ENCODE measurements at places on chromosomes 6 and 20. TPM values are rescaled to one million over a fixed set of nuclear protein-coding genes. Genes with fewer than 3 reads are reported as not detected.

Gene MYLK4
- 1.3 TPM for total RNA-seq

Gene ADTRP
- total RNA-seq, result 2.7 TPM

Gene SMIM13
- 6.6 TPM for total RNA-seq

Gene TFAP2A
- total RNA-seq, result 16.2 TPM

Gene DZANK1
- total RNA-seq, result 6.2 TPM

Gene TP53TG5
- total RNA-seq, result not detected

Gene MYO6
- total RNA-seq, result 114 TPM

Gene TNXB
- total RNA-seq, result 88.2 TPM

Gene TBXT
- not detected for total RNA-seq

Gene SLC25A27
- total RNA-seq, result 22.6 TPM

Gene SCRT2
- total RNA-seq, result not detected

Gene MCM3
- 40.9 TPM for total RNA-seq

Gene MAP3K5
- total RNA-seq, result 32.9 TPM

Gene EFCAB8
- total RNA-seq, result 0.13 TPM

Gene KIF25
- not detected for total RNA-seq

Gene EIF2S2
- 51.2 TPM for total RNA-seq

DNA sequence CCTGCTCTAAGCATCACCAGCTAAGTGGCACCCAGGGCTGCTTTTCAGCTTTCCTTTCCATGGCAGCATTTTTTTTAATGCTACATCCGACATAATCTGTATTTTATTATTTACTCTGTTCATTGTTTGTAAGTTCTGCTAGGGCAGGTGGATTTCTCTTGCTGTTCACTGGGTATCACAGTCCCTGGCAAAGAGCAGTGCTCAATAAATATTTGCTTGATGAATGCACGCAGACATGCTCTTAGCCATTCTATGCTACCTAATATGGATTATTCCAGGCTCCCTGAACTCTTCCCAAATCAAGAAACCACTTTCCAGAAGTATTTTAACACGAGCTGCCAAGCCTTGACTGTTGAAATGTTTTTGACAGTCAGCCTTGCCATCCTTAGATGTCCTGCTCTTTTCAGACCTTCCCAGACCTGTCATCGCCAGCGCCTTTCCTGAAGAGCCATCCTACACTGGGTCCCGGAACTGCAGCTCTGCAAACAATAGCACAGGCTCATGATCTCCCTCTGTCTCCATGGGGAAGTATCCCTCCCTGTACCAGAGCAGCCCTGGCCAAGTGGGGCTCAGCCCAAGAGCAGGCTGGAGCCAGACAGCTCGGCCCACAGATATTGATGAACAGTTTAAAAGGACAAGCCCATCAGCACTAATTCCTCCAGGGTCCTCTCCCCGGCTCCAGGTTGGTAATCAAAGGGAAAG, 136.5 kb upstream of the CDH4 start:
- DNase-seq, result no peak

GRCh38 chr6:137177611-137178010, 4.2 kb upstream of the IL22RA2 start:
- DNase-seq, result no peak

DNA sequence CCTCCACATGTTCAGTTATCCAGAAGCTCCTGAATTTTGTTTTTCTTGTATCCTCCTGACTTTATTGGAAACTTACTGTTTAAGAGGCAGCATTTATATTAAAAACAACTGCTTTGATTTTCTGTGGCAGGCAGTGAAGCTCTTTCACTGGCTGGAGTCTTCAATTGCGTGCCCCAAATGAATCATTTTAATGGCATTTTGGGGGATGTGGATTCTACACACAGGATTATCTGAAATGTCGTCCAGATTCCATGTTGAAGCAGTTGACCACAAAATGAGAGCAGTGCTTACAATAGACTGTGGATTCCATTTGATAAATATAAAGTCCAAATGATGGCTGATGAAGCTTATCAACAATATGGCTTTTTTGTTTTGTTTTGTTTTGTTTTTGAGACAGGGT, 41.0 kb upstream of the HIVEP1 start:
- peak; percentile 14 for DNase-seq

DNA sequence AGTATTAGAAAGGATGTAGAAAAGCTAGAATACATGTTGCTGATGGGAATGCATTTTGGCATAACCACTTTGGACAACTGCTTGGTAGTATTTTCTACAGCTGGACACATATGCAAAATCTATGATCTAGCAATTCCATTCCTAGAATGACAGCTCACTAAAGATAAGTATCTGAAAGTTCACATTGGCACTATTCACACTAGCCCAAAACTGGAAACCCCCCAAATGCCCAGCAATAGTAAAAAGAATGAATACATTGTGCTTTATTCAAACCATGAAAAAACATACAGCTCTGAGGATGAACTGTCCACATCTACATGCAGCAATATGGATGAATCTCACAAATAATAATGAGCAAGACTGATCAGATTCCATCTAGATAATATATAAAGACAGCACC, 79.0 kb downstream of the PPP1R3G start:
- no peak for DNase-seq

DNA sequence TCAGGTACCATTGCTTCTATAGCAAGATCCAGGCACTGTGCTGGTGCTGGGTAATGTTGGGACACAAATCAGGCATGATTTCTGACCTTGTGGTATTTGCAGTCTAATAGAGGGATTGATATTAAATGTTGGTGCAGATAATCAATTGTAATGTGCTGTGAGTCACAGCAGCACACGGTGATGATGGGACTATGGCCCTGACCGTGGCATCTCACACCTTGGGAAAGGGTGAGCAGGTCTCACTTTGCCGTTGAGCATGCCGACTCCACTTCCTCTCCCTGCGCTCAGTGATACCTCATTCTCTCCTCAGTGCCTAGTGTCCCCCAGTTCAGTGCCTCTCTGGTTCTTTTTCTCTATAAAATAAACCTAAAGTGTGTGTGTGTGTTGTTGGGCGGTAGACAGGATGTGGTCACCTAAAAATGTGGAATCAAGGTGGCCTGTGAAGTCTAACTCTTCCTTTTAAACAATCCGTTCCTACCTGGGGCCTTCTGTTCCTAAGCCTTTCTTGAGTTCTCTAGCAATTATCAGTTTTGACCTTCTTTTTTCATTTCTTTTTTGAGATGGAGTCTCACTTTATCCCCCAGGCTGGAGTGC, 188.5 kb downstream of the REV3L start:
- no peak for DNase-seq

- DNase-seq, result no peak
Measured at GRCh38 chr6:161660666-161661571, 387.1 kb upstream of the AGPAT4 start.

DNA sequence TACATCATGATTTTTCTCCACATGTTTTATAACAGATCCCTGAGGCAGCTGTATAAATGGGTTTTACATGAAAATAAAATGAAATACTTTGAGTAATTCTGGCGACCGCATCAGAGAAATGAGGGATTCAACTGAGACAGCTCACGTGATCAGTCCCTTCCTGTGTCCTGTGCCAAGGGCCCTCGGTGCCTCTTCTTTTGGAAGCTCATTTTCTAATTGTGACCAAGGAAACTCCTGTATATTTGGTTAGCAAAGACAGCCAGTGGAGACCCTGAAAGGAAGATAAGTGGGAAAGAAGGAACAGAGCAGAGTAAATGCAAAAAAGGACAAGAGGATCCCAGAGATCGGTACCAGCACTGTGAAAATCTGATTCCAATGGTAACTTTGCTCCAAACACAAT, 129.9 kb downstream of the FYN start:
- DNase-seq, result no peak

- DNase-seq, result no peak
Measured at GRCh38 chr6:139147628-139148027, 12.7 kb downstream of the HECA start.

- peak; percentile 15 for DNase-seq
Measured at GRCh38 chr6:170221753-170222400, 69.0 kb downstream of the DLL1 start.

DNA sequence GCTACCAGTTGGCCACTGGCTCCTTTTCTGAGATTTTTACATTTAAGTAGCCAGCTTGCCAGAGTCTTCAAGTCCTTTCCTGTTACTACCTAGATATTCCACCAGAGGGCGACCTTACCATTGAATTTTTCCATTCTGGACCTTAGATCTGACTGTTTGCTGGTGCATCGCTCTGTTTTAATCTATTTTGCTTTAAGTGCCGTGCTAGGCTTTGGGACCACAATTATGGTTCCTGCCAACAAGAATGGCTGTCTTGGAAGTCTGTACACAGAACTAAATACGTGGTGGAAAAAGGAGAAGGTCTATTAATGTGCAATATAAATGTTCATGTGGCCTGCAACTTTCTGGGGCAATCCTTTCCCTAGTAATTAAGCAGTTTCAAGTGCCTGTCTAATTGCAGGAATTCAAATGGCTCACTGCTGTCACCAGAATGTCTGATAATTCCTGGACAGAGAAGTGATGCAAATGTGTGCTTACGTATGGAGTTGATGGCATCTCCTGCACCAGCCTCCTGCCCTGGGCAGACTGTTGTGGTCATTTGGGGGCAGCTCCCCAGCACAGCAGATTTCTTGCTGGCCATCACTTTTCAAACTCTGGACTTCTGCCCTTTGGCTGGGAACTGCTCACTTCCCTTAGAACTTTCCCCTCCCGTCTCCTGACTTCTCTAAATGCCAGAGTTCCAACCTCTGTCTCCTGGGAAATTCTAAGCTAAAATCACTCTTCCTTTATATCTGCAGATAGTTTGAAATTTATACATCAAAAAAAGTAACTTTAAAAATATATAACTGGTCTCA, 5.6 kb upstream of the HLA-DOA start:
- DNase-seq, result peak; percentile 58

DNA sequence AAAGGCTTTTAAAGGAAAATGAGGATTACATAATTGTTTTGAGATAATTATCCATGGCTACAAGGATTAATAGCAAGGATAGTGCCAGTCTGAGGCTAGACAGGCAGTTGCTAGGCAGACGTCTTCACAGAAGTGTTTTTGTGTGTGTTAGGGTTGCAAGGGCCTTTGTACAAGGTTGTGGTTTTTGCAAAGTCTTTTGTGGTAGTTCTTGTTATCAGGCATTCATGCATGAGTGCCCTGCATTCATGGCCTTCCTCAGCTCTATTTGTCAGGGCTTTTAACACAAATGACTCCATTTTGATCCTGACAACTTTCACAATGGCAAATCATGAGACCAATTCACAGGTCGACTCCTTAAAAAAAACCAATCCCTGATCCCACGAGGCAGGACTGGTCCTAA, 68.1 kb upstream of the TXNDC5 start:
- DNase-seq, result no peak

GRCh38 chr6:43668151-43669028, 19.2 kb downstream of the MRPS18A start:
- peak; percentile 97 for DNase-seq

DNA sequence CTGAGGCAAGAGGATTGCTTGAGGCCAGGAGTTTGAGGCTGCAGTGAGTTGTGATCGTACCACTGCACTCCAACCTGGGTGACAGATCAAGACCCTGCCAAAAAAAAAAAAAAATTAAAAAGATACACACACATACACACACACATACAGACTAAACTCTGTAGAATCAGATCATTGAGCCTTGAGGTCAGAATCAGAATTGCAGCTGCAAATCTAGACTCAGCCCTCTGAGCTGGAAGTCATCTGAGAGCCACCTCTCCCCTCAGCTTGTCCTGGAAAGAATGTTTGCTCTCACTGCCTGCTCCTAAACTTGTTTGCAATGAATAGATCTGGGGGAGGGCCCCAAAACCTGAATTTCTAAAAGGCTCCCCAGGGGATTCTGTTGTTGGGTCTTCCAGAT, 41.4 kb upstream of the ANGPT4 start:
- no peak for DNase-seq

GRCh38 chr20:44748005-44748370, 2.3 kb downstream of the KCNK15 start:
- DNase-seq, result no peak

GRCh38 chr6:32519118-32519909, 10.8 kb downstream of the HLA-DRB5 start:
- DNase-seq, result no peak

GRCh38 chr6:45054610-45055009, 273.5 kb upstream of the RUNX2 start:
- DNase-seq, result no peak

DNA sequence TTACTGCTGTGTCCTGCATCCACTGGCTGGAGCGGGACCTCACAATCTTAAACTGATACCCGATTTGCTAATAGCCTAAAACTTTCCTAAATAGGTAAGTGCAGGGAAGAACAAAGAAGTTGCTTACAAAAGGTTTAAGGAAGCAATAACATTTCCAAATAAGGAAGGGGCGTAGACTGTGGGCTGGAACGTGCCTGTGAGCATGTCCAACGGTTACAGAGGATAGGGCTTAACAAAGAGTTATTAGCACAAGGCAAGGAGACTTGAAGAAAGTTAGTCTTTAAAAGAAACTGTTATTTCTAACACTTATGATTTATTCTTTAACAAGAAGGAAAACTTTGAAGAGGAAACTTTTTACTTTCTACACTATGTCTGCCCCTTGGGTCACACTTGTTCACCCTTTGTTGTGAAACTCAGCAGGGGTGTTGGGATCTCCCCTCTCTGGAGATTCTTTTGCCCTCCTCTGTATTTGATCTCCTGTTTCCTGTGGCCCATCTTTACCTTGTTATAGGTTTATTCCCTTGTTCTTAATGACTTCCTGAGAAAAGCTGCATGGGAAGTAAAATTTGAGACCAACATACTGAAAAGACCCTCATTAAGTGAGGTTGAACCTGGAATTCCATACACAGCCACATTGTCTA, 28.7 kb downstream of the KAT14 start:
- DNase-seq, result no peak

- no peak for DNase-seq
Measured at GRCh38 chr20:60754856-60755255, 497.2 kb upstream of the CDH4 start.

DNA sequence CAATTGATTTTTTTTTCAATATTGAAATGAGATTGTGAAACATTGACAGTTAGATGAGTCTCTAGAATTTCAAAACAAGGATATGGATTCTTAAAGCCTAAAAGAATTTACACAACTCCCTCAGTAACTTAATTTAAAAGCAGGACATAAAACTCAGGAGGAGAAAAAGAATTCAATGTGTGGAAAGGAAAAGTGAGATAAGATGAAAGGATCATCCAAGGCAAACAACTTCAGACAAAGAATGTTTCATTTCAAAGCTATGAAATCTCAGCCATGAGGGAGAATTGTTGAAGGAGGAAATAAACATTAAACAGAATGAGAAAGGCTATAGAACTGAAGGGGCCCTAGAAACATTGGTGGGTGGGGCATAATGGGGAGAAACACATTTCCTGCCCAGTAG, 191.7 kb upstream of the NOX3 start:
- no peak for DNase-seq

DNA sequence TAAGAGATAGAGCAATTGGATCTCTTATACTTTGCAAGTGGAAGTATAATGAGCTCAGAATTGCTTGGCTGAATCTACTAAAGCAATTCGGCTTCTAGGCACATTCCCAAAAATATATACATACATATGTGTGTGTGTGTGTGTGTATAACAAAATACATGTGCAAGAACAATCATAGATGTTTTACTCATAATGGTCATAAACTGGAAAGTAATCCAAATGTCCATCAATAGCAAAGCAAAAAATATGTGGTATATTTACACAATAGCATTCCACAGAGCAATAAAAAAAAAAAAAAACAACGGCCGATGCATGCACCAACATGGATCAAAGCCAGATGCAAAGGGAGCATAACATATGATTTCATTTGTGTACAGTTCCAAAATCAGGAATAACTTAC, 707.9 kb downstream of the RFPL4B start:
- DNase-seq, result no peak
